Activated B cell treated with CpG ODN at 0.5 μM for 24 hours (primary cell): ENCODE measurements at places on chromosomes 1 and 21. TPM values are rescaled to one million over a fixed set of nuclear protein-coding genes. Genes with fewer than 3 reads are reported as not detected.

The AK5 gene
- not detected in 2 replicates for total RNA-seq

The SOAT1 gene
- 17.3 and 20.0 TPM in 2 replicates for total RNA-seq

The TMEM222 gene
- total RNA-seq = 39.3 and 43.0 TPM in 2 replicates

The AP4B1 gene
- total RNA-seq = 48.5 and 69.9 TPM in 2 replicates

The NCMAP gene
- total RNA-seq = not detected in 2 replicates

The MCOLN2 gene
- total RNA-seq = 60.1 and 80.2 TPM in 2 replicates

DNA sequence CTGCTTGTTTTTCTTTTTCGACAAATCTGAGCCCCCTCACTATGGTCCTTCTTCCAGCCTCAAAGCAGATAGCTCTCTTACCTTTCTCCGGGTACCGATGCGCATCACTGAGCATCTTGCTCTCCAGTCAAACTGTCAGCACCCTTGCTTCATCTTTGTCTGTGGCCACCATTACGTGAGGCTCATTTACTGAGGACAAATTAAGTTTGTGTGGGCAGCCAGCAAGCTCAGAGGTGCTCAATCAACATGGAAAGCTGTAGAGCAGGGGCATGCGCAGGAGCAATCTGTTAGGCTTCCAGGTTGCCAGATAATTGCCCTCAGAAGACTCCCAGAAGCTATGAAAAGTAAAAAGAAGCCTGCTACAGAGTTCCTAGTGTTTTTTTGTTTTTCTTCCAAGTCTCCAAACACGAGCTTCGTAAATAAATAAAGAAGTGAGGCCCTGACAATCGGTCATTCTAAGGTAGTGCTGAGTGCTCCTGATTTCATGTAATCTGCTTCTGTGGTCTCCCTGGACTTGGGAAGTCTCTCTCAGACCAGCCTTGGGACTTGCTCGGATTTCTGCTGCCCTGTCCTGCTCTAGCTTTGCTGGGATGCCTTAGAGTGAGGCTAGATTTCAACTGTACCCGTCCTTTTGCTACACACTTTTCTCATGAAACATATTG is 1.8 kb downstream of the C1orf53 start:
- no peak overlapping the region for H3K27ac ChIP-seq
- peak overlapping the region; percentile 29 for H3K4me3 ChIP-seq
- H3K4me1 ChIP-seq = peaks cover 21% of the 10 kb centered on the region
- H3K27me3 ChIP-seq = peaks cover 52% of the 10 kb centered on the region
- H3K36me3 ChIP-seq = peaks cover 2% of the 10 kb centered on the region

GRCh38 chr1:190477762-190478148 is at the start of gene BRINP3:
TSS of gene BRINP3 (minus strand) at chr1:190477864.
- peaks cover 18% of the 10 kb centered on the region for H3K27me3 ChIP-seq
- H3K27ac ChIP-seq = no peak within 1 kb of the TSS
- no peaks in the 10 kb centered on the region for H3K36me3 ChIP-seq
- no peak within 1 kb of the TSS for H3K4me3 ChIP-seq
- no peak for DNase-seq

DNA sequence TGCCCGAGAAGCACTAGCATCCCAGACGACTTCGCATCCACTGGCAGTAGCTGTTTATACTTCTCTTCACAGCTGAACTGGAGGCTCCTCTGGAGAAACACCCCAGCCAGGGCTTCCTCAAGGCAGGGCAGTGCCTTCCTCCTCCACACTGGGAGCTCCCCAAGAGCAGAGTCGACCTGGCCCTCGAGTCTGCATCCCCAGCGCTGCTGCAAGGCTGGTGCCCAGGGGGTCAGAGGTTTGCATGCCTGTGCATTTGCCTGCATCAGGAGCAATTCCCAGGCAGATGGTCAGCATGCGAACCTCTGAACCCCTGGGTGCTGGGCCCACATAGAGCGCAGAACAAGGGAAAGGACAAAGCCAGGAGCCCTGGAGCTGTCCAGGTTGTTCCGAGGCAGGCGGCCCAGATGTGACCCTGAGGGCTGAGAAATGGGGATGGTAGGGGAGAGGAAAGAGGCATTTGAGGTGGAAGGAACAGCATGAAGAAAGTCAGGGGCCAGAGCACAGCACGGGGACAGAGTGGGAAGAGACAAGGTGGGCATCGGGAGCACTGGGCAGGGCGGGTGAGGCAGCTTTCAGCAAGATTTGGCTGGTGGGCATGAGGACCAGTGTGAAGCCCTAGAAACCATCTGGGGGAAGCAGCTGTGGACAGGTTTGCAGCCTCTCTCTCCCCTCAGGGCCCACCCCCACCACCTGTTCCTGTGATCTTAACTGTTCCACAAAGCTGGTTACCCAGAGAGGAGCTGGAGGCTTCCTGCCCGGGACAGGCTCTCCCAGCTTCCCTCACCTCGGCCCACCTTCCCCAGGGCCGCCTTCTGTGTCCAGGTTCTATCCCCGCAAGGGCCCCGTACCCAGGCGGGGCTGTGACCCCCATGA is 6.4 kb upstream of the S100A8 start:
- H3K4me3 ChIP-seq = no peak overlapping the region
- no peaks in the 10 kb centered on the region for H3K36me3 ChIP-seq
- H3K27ac ChIP-seq = no peak overlapping the region

- H3K4me1 ChIP-seq = no peaks in the 10 kb centered on the region
- H3K36me3 ChIP-seq = no peaks in the 10 kb centered on the region
- no peak for DNase-seq
- H3K27me3 ChIP-seq = peaks cover 34% of the 10 kb centered on the region
Observed at GRCh38 chr1:158527190-158527815, 26.9 kb downstream of the OR6Y1 start.

- H3K36me3 ChIP-seq = no peaks in the 10 kb centered on the region
- H3K27ac ChIP-seq = no peak overlapping the region
- DNase-seq = no peak
- H3K4me3 ChIP-seq = no peak overlapping the region
- peaks cover 7% of the 10 kb centered on the region for H3K27me3 ChIP-seq
Observed at GRCh38 chr1:17561561-17561985, 22.1 kb downstream of the ARHGEF10L start.

GRCh38 chr1:48610628-48611542 is 138.9 kb upstream of the SPATA6 start:
- H3K36me3 ChIP-seq = no peaks in the 10 kb centered on the region
- DNase-seq = no peak
- H3K27me3 ChIP-seq = no peaks in the 10 kb centered on the region

- H3K36me3 ChIP-seq = no peaks in the 10 kb centered on the region
- H3K4me1 ChIP-seq = no peaks in the 10 kb centered on the region
- H3K27ac ChIP-seq = no peak overlapping the region
- no peak for DNase-seq
- no peak overlapping the region for H3K4me3 ChIP-seq
- H3K27me3 ChIP-seq = peaks cover 5% of the 10 kb centered on the region
Observed at GRCh38 chr1:160149716-160150115, 1.7 kb upstream of the ATP1A4 start.

- no peaks in the 10 kb centered on the region for H3K27me3 ChIP-seq
- H3K36me3 ChIP-seq = no peaks in the 10 kb centered on the region
- H3K4me3 ChIP-seq = no peak overlapping the region
- no peak for DNase-seq
- H3K4me1 ChIP-seq = no peaks in the 10 kb centered on the region
Observed at GRCh38 chr1:190322274-190322673, 155.4 kb downstream of the BRINP3 start.

DNA sequence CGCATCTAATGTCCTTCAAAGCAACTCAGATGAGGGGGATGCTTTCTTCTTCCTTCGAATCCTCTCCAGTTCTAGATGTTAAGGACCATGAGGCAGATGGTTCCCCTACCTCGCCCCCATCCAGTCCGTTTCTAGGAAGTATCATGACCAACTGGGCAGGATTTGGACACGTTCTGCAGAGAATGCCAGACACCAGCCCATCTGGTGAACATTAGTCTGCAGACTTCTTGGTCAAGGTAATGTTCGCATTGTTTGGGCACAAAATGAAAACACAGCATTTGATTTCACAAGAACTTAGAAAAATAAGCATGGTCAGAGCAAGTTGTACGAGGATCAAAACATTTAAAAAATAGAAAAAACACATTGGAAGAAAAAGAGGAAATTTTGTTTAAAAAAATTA is 25.4 kb upstream of the ADARB1 start:
- H3K27me3 ChIP-seq = peaks cover 21% of the 10 kb centered on the region
- H3K4me3 ChIP-seq = no peak overlapping the region
- H3K27ac ChIP-seq = no peak overlapping the region
- H3K4me1 ChIP-seq = no peaks in the 10 kb centered on the region
- no peaks in the 10 kb centered on the region for H3K36me3 ChIP-seq

GRCh38 chr1:56434740-56435139 is 144.6 kb downstream of the PLPP3 start:
- peaks cover 69% of the 10 kb centered on the region for H3K4me1 ChIP-seq
- no peaks in the 10 kb centered on the region for H3K27me3 ChIP-seq
- H3K36me3 ChIP-seq = no peaks in the 10 kb centered on the region
- H3K4me3 ChIP-seq = peak overlapping the region; percentile 16
- peak overlapping the region; percentile 10 for H3K27ac ChIP-seq

DNA sequence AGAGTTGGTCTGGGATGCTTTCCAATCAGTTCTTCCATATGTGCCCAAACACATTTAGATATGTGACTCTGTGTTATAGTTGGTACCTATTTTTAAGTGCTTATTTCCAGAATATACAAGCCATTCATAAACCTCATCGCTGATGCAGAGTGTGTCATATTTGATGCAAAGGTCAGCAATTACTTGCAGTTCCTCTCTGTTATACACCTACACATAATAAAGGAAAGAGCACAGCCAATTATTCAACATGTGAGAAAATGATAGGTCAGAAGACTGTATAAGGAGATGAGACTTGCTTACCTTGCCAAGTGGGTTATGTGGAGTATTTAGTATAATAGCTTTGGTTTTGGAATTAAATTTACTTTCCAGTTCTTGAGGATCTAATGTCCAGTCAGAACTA is 31.3 kb downstream of the KYAT3 start:
- DNase-seq = no peak
- H3K27ac ChIP-seq = no peak overlapping the region
- no peaks in the 10 kb centered on the region for H3K4me1 ChIP-seq
- H3K4me3 ChIP-seq = no peak overlapping the region
- peaks cover 79% of the 10 kb centered on the region for H3K36me3 ChIP-seq
- H3K27me3 ChIP-seq = no peaks in the 10 kb centered on the region

GRCh38 chr1:91454136-91454535 is 46.5 kb upstream of the CDC7 start:
- no peak overlapping the region for H3K27ac ChIP-seq
- no peak for DNase-seq
- H3K36me3 ChIP-seq = no peaks in the 10 kb centered on the region
- H3K4me1 ChIP-seq = no peaks in the 10 kb centered on the region
